ENCODE measurements at places on chromosomes 1 and 21.

DNA sequence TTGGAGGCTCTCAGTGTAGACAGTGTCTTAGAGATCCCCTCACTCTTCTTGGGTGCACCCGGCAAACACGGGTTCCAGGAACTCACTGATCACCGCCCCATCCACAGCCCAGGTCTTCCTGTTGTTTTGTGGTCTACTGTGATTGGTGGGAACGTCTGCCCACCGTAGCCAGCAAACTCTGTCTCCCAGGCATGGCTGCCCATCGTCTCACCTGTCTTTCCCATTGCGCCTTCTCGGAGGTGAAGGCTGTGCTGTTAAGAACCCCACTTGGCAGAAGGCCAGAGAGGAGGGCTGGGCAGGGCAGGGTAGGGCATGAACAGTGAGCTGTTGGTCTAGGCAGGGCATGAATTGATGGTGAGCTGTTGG lies 14.1 kb upstream of the KCNA2 start:
- no peak for DNase-seq

- DNase-seq, result no peak
Measured at GRCh38 chr1:168273575-168273974, 7.1 kb upstream of the TBX19 start.

- no peak for DNase-seq
Measured at GRCh38 chr1:27615346-27616192, 11.6 kb upstream of the AHDC1 start.

- no peak for DNase-seq
Measured at GRCh38 chr1:94988356-94988755, 61.4 kb upstream of the CNN3 start.

DNA sequence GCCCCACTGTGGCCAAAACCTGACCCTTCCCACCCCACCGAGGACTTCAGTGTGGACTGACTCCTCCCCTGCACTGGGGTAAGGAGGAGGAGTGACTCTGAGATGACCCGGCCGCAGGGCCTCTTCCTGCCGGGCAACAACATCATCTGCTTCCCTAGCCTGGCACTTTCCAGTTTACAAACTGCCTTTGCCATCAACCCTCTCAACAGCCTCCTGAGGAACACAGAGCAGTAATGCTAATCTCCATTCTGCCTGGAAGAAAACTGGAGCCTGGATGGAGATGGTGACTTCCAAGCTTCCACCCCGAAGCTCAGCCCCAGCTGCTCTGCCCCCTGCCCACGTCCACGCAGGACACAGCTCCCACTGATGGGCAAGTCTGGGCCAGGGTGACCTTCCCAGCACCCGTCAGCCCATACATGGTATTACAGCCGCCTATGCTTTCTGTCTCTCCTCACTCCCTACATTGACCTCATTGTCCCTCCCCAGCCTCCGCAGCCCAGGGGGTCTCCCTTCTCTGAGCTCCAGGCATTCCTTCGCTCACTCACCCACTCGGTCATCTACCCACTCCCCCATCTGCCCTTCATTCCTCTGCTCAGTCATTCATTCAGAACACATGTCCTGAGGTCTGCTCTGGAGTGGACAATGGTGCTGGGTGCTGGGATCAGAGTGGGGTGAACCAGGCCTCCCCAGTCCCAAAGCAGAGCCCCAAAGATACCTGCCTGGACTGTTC lies 34.2 kb downstream of the RAP1GAP start:
- DNase-seq, result no peak
